ENCODE measurements at places on chromosomes 13 and 19.

DNA sequence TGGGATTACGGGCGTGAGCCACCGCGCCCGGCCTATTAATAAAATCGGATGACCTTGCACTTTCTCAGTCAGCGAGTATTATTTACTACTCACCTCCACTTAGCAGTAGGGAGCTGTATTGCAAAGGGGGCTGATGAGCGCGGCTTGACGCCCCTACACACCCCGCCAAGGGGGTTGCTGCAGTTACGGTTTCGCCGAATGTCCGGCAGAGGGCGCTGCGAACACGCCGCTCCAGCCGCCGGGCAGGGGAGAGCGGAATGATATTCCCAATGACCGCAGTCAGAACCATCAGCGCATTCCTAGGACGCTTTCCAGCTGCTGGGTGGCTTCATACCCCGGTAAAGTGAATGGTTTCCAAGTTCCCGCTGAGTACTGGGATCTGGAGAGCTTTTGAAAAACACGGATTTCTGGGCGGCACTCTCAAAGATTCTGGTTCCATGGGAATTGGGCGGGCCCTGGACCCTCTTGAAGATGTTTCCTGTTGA, 30.0 kb upstream of the TPT1 start:
- no peak for DNase-seq

DNA sequence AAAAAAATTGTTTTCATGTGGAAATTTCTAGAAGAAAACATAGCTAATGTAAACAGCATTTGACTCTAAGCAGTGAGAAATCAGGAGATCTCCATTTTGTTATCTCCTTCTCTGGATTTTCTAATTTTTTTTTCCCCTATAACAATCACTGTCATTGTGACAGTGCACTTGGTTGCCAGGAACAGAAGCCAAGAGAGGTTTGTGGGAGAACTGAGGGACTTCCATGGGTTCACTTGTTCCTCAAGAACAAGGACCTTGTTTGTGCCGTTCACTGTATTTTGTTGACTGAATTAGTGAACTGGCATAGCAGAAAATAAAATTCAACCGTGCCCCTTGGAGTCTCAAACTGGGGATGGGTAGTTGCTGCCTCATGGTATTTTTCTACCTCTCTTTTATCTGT, 17.1 kb downstream of the SHISA7 start:
- DNase-seq, result no peak

DNA sequence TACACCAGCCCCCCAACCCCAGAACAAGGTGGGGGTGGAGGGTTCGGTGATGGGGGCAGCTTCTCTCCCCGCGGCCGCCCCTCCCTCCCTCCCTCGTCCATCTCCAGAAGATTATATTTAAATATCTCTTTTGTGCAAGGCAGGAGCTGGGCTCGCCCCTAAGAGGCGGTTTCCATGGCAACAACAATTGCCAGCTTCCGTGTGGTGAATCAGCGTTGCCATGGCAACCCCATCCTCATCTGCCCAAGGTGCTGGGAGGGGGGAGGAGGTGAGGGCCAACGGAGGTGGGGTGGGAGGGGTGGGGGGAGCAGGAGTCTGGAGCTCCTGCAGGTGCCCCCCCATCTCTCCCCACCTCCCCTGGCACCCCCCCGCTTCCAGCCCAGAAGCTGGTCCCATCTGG, 46.4 kb downstream of the CELF5 start:
- DNase-seq, result no peak

DNA sequence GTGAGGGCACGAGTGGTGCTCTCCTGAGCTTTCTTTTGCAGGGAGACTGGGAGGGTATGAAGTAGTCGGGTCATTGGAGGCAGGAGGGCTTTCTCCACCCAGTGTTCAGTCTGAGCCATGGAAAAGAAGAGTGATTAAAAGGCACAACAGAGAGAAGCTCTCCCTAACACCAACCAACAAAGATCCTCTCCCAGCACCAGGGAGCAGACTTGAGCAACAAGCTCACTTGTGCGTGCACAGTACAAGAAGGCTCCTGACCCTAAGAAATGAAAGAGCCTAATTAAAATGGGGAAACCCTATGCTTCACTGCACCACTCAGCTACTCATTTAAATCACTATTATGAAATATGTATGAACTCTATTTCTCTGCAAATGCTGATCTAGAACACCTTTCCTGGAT, 276.3 kb upstream of the SOX21 start:
- no peak for DNase-seq

DNA sequence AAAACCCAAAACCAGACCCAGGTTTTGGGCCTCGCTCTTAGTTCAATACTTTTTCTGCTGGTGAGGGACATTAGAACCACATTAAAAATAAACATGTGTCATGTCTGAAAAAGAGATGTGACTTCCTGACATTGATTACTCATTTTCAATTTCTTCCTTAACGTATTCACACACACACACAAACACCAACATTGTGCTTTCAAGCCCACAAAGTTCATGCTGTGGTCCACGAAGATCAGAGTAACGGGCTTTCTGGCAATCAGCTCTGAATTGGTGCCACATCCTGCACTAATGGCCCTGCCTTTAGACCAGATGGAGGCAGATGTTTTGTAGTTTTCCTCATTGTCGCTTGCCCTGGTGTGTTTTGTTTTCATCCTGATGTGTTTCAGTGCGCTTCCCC, 47.9 kb upstream of the POMP start:
- DNase-seq, result no peak

DNA sequence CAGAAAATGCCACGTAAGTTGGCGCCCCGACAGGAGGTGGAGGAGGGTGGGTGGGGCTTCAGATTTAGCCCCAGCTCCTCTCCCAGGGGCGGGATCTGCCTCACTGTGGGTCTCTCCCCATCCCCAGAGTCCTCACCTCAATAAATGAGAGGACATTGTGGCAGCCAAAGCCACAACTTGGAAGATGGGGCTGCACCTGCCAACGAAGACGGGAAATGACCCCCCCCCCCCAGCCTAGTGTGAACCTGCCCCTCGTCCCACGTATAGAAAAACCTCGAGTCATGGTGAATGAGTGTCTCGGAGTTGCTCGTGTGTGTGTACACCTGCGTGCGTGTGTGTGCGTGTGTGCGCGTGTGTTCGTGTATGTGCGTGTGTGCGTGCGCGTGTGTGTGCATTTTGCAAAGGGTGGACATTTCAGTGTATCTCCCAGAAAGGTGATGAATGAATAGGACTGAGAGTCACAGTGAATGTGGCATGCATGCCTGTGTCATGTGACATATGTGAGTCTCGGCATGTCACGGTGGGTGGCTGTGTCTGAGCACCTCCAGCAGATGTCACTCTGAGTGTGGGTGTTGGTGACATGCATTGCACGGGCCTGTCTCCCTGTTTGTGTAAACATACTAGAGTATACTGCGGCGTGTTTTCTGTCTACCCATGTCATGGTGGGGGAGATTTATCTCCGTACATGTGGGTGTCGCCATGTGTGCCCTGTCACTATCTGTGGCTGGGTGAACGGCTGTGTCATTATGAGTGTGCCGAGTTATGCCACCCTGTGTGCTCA, 1.5 kb upstream of the TRAPPC5 start:
- no peak for DNase-seq

DNA sequence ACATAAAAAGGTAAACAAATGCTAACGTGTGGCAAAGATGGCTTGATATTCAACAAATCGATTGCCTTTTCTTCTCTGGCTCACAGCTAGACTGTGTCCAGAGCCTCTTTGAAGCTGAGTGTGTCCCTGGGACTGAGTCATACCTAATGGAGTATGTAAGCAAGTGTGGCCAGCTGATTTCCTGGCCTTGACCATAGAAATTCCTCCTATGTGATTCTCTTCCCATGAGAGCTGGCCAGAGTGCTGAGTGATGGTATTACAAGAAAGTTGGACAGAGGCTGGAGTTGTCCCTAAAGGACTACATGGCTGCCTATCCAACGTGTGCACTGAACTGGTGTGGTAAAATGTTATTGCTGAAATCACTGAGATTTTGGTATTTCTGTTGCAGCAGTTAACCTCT, 320.1 kb upstream of the SLC10A2 start:
- DNase-seq, result no peak

DNA sequence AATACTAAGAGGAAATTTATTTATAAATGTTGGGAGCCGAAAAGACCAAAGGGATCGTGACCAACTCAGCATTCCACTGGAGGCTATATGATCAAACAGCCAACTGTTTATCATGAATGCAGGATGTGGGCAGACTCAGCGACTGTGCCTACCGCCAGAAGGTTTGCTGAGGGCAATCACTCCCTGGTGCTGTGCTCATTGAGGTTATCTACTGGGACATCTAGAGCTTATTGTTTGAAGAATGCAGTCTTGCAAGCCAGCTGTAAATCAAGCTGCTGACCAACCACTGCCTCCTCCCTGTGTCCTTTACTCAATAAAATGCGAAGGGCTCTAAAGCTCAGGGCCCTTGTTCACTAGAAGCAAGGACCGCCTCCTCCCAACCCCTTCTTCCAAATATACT, 8.5 kb upstream of the XPO4 start:
- DNase-seq, result no peak

DNA sequence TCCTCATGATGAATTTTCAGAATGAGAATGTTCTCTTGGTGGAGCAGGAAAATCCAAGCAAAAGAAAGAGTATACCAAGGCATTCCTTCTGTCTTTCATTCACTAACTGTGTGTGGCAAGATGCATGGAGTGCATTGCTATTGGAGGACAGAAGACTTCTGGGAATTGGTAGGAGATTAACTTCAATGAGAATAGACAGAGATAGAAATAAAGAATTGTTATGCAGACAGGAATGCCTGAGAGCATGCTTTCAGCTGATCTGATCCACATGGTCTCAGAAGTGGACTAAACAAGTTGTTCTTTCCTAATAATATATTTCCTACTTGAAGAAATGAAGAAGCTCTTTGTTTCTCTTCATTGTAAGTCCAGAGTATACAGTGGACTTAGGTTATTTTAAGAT, 303.6 kb downstream of the MYO16 start:
- no peak for DNase-seq

- no peak for DNase-seq
Measured at GRCh38 chr13:49840266-49840665, 47.8 kb upstream of the KPNA3 start.

GRCh38 chr19:40414542-40415535, 1.7 kb upstream of the PRX start:
- no peak for DNase-seq

DNA sequence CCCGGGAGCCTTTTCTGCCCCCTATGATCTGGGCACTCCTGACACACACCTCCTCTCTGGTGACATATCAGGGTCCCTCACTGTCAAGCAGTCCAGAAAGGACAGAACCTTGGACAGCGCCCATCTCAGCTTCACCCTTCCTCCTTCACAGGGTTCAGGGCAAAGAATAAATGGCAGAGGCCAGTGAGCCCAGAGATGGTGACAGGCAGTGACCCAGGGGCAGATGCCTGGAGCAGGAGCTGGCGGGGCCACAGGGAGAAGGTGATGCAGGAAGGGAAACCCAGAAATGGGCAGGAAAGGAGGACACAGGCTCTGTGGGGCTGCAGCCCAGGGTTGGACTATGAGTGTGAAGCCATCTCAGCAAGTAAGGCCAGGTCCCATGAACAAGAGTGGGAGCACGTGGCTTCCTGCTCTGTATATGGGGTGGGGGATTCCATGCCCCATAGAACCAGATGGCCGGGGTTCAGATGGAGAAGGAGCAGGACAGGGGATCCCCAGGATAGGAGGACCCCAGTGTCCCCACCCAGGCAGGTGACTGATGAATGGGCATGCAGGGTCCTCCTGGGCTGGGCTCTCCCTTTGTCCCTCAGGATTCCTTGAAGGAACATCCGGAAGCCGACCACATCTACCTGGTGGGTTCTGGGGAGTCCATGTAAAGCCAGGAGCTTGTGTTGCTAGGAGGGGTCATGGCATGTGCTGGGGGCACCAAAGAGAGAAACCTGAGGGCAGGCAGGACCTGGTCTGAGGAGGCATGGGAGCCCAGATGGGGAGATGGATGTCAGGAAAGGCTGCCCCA, 8.5 kb upstream of the CEACAM7 start:
- DNase-seq, result peak; percentile 1

GRCh38 chr13:105282406-105283285, 1252.8 kb downstream of the EFNB2 start:
- DNase-seq, result no peak

DNA sequence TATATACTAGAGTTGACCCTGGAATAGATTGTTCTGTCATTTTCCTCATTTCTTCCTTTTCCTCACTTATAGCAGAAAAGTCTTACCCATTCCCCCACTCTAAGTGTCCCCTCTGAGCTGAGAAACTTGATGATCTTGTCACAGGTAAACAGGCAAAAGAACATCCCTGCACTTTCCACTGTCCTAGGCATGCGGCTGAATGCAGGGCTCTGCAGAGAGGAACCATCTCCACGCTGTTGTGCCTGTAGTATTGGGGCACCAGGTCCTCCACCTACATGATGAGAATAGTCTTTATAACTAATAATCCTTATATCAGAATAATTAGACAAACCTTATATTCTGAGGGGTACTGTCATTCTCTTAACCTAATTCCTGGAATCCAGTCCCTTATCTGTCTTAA, 211.3 kb downstream of the RBM26 start:
- no peak for DNase-seq

DNA sequence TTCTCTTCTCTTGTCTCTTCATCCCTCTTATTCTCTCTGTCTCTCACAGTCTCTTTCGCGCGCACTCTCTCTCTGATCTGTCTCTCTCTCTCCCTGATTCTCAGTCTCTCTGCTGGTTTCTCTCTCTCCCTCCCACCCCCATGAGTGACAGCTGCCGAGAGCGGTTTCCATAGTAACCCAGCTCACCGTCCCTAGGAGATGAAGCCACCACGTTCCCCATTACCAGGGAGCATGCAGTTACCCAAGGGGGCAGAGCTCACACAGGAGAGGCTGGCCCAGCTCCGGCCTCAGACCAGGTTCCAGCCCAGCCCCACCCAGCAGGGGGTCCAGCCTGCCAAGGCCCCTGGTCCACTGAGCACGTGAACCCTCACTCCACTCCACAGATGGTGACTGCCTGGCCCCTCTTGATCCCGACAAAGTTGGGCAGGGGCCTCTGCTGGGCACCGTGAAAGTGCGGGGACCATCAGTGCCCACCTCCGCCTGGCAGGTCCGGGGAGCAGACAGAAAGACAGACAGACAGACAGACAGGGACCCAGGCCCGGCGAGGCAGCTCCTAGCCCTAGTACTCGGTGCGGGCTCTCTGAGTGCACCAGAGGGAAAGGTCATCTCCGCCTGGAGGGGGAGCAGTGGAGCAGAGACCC, 50.6 kb downstream of the CELF5 start:
- DNase-seq, result no peak

DNA sequence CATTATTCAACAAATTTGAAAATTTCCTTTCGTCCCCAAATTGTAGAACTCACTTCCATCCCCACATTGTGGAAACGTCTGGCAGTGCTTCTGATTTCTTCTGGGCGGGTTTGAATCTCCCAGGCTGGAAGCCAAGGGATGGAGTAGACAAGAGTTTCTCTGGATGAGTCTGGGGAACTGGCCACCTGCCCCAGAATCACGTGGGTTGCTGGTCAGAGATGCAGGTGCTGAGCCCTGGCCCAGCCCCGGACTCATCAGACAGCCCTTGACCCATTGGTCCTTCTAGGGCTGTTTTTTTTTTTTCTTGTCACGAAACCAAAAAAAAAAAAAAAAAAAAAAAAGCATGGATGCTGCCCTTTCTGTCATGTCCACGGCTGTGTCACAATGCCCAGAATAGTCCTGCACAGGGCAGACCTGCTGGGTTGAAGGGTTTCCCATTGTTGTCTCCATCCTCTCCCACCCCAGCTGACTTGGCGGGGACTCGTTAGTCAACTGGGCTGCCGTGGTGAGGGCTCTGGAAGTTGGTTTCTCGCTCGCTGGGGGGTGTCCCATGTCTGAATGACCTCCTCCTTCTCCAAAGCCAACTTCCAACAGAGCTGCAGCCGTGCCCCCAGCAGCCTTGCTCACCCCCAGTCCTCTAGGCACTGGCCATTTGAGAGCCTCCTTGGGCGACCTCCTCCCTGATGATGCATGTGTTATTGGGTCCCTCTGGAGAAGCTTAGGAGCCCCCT, 12.8 kb downstream of the CHST8 start:
- no peak for DNase-seq
